ENCODE measurements at places on chromosomes 3 and 15. TPM values are rescaled to one million over a fixed set of nuclear protein-coding genes. Genes with fewer than 3 reads are reported as not detected.

The FBXO40 gene
- total RNA-seq, result not detected

The CCR4 gene
- total RNA-seq, result not detected

The LINS1 gene
- total RNA-seq, result 6.9 TPM

The UBE2E1 gene
- 66.4 TPM for total RNA-seq

DNA sequence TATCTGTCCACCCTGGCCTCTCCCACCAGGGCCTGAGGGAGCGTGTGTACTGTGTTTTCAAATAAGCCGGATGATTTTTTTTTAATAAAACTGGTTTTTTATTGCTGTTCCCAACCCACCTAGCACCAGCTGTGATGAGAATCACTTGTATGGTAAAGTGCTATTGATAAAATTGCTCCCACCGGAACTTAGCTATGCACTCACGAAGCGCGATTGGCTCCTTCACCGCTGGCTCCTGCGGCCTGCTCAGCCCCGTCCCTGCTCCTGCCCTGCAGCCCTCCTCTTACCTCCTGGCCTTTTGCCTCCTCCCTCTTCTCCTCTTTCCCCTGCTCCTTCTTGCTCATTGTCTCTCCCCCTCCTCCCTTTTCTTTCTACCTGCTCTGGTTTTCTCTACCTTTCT, 183.7 kb downstream of the TLE3 start:
- no peak for DNase-seq

GRCh38 chr3:111903067-111903511, 44.0 kb downstream of the PHLDB2 start:
- peak; percentile 96 for DNase-seq

GRCh38 chr3:44339181-44340057, 853 bp downstream of the TCAIM start:
- no peak for DNase-seq

GRCh38 chr3:188712248-188712924, 459.4 kb upstream of the TPRG1 start:
- DNase-seq, result peak; percentile 13

- DNase-seq, result no peak
Observed at GRCh38 chr15:71685420-71685993, 124.8 kb upstream of the NR2E3 start.

DNA sequence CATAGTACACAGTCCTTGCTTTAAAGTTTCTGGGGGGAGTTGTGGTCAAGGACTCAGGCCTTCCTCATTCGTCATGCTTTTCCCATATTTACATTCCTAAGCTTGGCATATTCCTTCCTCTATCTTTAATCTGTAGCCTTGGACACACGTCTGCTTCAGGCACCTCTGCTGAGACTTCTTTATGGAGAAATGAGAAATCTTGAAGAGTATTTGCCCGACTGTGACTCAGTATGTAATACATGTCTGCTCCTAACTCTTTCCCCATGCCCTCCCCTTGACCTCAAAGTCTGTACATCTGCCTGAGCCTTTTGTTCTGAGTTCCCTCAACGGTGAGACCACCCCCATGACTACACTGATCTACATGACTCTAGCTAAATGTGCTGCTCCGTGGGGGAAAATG, 246.1 kb downstream of the SI start:
- no peak for DNase-seq

GRCh38 chr3:69710153-69710977, 28.9 kb upstream of the MITF start:
- peak; percentile 40 for DNase-seq

- no peak for DNase-seq
Observed at GRCh38 chr15:61000276-61000675, 228.8 kb downstream of the RORA start.

DNA sequence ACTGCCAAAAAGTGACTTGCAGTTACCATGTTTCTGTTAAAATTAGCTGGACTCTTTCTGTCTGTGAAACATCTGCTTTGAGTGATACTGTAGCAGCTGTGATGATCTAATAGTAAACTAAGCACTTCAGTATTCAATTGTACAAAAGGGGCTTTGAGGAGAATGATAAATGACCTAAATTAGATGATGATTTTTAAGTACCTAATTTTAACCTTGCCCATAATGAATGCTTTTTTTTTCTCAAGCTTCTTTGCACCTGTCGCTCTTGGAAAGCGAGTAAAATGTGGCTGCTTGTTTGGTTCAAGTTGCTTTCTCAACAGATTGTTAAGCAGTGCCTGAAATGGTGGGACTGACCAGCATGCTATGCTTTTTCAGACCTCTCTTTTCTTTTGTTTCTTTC, 752.3 kb downstream of the EPHA3 start:
- DNase-seq, result no peak

DNA sequence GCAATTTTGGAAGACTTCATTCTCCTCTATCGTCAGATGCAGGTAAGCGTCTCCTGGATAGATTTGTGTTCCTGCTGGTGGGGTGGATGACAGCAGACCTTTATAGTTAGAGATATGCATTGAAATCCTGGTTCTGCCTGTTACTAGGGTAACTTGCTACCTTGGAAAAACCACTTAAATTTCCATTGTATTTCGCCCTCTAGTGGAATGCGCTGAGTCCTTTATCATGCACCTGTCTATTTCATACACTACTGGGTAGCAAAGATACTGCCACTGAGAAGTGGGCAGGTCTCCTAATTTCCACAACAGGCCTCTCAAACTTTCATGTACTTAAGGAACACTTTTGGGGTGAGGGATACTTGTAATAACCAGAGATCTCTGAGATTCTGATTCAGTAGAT, 209.5 kb upstream of the SUCLG2 start:
- peak; percentile 34 for DNase-seq
